ENCODE measurements at places on chromosomes 1 and 21.

DNA sequence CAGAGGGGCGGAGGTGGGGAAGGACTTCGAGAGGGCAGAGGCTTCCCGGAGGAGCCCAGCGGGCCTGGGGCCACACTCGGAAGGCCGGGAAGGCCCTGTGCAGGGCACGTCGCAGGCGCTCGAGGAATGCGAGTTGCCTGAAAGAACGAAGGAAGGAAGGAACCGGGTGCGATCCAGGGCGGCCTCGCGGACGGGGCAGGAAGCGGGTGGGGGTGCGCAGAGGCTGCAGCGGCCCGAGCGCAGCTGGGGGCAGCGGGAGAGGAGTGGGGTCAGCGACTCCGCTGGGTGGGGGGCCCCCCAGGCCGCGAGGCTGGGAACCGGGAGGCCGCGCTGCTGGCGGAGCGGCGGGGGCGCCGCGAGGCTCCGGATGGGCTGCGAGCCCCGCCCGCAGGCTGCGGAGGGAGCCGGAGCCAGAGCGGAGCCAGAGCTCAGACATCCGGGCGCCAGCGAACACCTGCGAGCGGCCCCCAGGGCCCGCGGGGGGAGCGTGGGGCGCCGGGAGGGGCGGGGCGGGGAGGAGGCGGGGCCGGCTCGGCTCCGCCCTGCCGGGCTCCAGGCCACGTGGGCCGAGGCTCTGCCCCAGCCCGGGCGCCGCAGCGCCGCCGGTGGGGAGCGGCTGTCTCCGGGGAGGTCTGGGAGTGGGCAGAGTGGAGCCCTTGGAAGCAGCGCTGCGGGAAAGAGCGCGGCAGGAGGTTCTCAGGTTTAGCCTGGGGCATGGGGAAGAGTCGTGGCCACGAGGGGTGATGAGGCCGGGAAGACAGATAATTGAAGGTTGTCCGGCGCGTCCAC is 4.6 kb downstream of the ID3 start:
- peak; percentile 85 for DNase-seq

DNA sequence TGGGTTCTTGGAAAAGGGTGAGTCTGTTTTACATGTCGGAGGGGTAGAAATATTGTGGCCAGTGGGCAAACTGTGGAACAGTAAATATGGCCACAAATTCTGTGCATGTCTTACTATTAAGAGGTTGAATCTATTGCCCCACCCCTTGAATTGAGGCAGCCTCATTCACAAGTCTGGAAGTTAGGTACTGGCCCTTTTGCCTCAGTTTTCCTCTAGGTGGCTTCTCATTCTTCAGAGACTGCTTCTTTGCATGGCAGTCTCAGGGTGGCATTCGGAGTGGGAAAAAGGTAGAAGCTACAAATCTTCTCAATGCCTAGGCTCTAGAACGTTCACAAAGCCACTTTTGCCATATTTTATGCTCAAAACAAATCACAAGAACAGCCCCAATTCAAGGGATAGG is 57.2 kb downstream of the SLC9C2 start:
- DNase-seq = no peak

GRCh38 chr1:48659801-48660200 is 116.9 kb downstream of the BEND5 start:
- DNase-seq = no peak

DNA sequence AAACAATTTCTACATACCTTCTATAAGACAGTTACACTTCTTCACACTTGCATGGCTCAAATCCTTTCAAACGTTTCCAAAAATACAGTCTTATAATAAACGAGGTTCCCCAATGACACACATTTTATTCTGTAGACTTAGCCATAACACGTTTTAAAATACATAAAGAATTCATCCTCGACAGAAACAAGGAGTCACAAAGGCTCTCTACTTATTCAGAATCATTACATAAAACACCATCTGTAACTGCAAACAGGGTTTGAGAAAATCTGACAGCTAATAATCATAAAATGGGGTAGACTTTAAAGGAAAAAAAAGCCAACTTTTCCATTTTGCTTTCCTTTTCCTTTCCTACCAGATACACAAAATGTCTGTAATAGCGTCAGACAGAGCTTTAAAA is 1.8 kb downstream of the PIK3R3 start:
- no peak for DNase-seq

GRCh38 chr1:202831906-202832305 is 21.2 kb downstream of the PCAT6 start:
- no peak for DNase-seq

DNA sequence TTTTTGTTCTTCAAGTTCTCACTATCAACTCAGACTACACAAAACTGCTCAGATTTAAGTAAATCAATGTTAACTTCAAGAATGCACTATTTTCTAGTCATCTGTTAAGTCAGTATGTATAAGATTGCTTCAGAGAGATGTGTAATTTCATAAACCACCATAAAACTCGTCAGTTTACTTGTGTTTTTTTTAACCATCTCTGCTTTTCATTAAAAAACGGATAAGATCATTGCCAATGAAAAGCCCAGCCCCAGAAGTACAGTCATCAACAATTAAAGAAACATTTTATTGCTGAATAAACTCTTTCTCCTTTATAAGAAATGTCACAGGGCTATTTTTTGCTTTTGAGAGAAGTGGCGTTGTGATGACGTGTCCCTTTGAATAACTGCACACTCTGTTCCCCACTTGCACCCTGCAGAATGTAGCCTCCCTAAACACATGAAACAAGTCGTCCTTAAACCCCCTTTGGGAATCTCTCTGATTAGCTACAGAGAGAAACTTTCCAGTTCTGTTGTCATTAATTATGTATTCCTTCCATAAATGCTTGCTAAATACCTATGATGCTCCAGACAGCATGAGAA is 202.7 kb upstream of the FOXD3 start:
- DNase-seq = no peak

- no peak for DNase-seq
Observed at GRCh38 chr1:63612971-63613370, 19.8 kb downstream of the PGM1 start.

DNA sequence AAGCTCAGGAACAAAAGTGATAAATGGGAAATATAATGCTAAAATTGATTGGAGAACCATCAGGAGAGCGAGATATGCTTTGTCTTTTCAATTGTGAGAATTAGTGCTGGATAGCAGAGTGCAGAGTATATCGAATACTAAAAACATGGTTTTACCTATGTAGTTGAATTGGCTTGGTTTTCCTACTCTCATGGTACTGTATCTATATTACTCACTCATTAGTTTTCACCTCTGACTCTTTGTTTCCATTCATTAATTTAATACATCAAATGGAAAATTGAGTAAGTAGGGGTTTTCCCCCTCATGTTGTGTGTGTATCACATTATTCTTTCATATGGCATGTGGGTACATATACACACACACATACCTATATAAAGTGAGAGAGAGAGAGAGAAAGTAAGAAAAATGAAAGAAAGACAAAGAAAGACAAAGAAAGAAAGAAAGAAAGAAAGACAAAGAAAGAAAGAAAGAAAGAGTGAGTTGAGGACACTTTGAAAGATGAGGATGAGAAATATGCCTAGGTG is 1574.5 kb downstream of the MRPL39 start:
- DNase-seq = no peak

- peak; percentile 5 for DNase-seq
Observed at GRCh38 chr1:200483491-200484143, 73.8 kb upstream of the ZNF281 start.

GRCh38 chr1:10794724-10795275 is 1.6 kb downstream of the CASZ1 start:
- DNase-seq = peak; percentile 28

- DNase-seq = no peak
Observed at GRCh38 chr1:38727684-38728584, 131.6 kb downstream of the RRAGC start.

DNA sequence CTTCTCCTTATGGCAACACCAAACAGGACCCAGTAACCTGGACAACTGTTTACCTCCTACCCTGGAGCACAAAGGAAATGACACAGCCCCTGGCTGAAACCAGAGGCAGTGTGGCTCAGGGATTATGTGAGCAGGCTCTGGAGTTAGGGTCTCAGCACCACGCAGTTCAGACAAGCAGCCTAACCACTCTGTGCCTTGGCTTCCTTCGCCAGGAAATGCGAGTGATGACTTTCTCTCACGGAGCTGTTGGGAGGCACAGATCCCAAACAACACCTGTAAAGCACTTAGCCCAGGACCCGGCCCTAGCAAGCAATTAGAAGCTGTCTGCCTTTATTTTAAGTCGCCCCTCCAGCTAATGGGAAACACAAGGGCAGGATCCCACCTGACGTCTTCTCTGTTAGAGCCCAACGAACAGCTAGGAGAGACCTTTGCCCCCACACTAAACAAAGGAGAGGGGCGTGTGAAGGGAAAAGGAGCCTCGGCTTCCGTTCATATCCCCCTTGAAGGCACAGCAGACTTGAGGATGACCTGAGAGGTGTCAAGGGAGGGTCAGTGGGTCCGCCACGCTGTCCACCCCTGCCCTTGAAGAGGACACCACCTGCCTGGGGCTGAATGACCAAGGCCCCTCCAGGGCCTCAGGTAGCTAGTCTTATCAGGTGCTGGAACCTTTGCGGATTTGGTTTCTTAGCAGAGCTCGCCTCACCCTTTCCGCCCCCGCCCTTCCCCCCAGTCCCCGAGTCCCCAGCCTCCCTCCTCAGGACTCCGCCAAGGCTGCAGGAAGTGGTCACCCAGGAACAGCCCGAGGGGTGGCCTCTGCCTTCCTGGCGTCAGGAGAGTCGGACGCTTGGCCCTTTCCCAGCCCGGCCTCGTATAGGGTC is 860 bp downstream of the TMEM63A start:
- no peak for DNase-seq

DNA sequence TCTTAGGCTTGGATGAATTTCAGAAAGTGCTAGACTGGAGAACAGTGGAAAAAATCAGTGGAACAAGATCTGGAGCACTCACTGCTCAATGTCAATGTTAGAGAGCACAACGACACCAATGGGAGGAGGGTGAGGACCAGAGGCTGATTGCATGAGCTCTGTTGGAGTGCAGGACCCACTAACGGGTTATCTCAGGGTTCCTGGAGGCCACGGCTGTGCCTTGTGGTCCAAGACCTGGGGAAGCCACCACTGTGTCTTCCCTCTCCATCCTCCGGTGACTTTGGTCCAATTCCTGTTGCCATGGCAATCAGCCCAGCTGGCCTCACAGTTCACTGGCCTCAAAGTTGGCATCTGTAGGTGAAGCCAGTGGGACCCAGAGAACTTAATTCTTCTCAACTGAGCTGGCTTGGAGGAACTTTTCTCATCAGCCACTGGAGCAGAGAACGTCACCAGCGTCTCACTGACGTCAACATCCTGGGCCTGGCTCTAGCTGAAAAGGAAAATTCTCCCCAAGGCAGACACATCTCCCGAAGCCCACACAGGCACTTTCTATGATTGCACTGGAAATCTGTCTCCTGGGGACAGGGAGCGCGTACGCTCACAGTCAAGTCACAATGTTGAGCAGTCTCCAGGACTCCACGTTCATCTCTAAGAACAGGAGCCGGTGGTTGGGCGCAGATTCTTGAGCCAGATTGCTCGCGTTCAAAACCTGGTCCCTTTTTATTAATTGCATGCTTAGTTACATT is 21.9 kb upstream of the GPR157 start:
- no peak for DNase-seq

GRCh38 chr1:75787524-75787923 is 1.5 kb downstream of the RABGGTB start:
- DNase-seq = no peak

GRCh38 chr1:179016706-179017382 is 8.8 kb upstream of the FAM20B start:
- peak; percentile 13 for DNase-seq

GRCh38 chr1:240508201-240508600 is 103.8 kb downstream of the GREM2 start:
- no peak for DNase-seq

- no peak for DNase-seq
Observed at GRCh38 chr1:8816264-8816663, 1.2 kb downstream of the RERE start.

- no peak for DNase-seq
Observed at GRCh38 chr1:214990619-214991018, 91.9 kb upstream of the KCNK2 start.

GRCh38 chr1:196091397-196092135 is 516.7 kb downstream of the KCNT2 start:
- DNase-seq = no peak

GRCh38 chr1:114462341-114462740 is 48.7 kb downstream of the TRIM33 start:
- no peak for DNase-seq

GRCh38 chr1:13996334-13996733 is 296.3 kb downstream of the PRDM2 start:
- no peak for DNase-seq

- DNase-seq = no peak
Observed at GRCh38 chr1:63847308-63847910, 73.6 kb downstream of the ROR1 start.

GRCh38 chr21:29228306-29228705 is 70.4 kb upstream of the BACH1 start:
- DNase-seq = no peak

GRCh38 chr1:24946861-24947658 is 17.0 kb upstream of the RUNX3 start:
- no peak for DNase-seq

- DNase-seq = no peak
Observed at GRCh38 chr1:220497220-220497947, 30.6 kb upstream of the MARK1 start.

DNA sequence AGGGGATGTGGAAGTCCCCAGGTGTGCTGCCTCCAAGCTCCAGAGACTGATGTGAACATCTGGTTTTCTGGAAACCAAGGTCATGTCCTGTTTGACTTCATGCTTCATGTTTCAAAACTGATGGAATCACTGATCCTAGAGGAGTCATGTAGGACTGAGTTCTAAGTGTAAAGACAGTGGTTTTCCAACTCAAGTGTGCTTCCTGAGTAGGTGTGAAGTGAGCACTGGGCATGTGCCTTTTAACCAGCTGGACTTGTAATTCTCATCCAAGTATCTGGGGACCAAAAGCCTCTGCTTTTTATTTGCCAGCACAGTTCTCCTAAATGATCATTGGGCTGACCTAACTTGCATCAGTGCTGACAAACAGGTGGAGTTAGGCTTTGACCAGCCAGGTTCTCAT is 36.9 kb downstream of the ABCA4 start:
- no peak for DNase-seq

GRCh38 chr1:48808496-48808895 is 31.8 kb upstream of the BEND5 start:
- DNase-seq = no peak

DNA sequence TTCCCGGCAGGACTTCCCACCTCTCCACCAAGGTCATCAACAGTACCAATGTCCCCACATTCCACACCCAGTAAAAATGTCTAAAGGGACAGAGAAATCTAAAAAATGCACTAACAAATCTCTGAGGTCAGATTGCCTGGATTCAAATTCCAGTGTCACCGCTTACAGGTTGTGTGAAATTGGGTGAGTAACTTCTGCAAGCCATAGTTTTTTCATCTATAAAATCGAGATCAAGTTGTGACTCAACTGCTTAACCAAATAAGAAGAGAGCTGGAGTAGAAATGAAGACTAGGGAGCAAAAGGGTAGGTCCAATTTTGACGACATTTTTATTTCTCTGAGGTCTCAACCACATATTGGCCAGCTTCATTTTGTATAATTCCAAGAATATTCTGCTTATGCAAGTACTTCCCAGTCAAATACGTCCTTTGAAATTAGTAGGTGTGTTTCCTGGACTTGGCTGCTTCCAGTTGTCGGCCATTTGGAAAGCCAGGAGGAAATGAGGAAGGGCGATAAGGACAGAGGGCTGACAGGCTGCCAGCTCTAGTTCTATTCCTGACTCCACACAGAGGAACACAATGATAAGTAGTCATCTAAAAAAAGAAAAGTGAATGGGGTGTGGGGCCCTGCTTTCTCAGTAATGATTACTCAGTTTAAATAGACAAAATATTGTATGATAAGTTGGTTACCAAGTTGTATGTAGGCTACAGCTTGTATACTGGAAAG is 57.7 kb upstream of the ZC3H11B start:
- no peak for DNase-seq

GRCh38 chr1:169048043-169048442 is 58.4 kb upstream of the ATP1B1 start:
- DNase-seq = no peak
